Activated T-cell treated with anti-CD3 and anti-CD28 coated beads, Interleukin-2, amount 50 U/mL, for 4 hours (primary cell): ENCODE measurements at places on chromosomes 1 and 21. TPM values are rescaled to one million over a fixed set of nuclear protein-coding genes. Genes with fewer than 3 reads are reported as not detected.

Gene VAV3
- 8.8 TPM for total RNA-seq

Gene NTMT2
- total RNA-seq: not detected

Gene S100A2
- 0.40 TPM for total RNA-seq

Gene COPA
- total RNA-seq: 144 TPM

Gene ADORA3
- total RNA-seq: not detected

Gene MCOLN2
- total RNA-seq: 32.9 TPM

Gene UTS2
- total RNA-seq: not detected

Gene LCE1A
- not detected for total RNA-seq

Gene TFAP2E
- 0.76 TPM for total RNA-seq

Gene TRIM67
- total RNA-seq: not detected

Gene TNFRSF9
- total RNA-seq: 113 TPM

Gene LY9
- total RNA-seq: 8.9 TPM

Gene HES2
- total RNA-seq: not detected

Gene CD2
- 393 TPM for total RNA-seq

Gene C1QA
- not detected for total RNA-seq
